ENCODE measurements at places on chromosomes 11 and 22.

DNA sequence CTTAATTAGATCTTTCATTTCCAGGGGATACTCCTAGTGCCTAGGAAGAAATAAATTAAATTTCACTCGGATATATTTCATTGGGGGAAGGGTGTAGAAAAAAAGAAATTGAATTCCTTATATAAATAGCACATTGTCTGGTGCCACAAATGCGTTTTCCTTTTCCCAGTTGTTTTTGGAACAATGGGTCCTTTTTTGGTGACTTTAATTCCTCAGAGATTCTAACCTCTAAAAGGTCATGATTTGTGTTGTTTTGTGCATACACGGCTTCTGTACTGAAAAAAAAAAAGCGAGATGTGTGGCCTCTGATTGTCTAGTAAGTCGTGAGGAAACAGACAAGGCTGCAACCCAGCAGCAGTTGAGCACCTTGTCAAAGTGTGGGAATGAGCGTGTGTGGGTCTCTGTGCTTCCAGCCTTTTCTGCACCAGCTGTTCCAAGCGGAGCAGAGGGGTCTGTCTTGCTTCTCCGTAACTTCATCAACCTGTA, 64.5 kb upstream of the CRTAM start:
- DNase-seq = no peak

GRCh38 chr11:59284773-59285129, 72.0 kb upstream of the MPEG1 start:
- DNase-seq = no peak

GRCh38 chr22:34004058-34004457, 83.8 kb upstream of the LARGE1 start:
- no peak for DNase-seq

- DNase-seq = no peak
These were observed 32.9 kb downstream of the KCNJ1 start for GRCh38 chr11:128834157-128834556.

- no peak for DNase-seq
These were observed 14.0 kb downstream of the DDX25 start for GRCh38 chr11:125918140-125918840.
